ENCODE measurements at places on chromosomes 4 and X.

DNA sequence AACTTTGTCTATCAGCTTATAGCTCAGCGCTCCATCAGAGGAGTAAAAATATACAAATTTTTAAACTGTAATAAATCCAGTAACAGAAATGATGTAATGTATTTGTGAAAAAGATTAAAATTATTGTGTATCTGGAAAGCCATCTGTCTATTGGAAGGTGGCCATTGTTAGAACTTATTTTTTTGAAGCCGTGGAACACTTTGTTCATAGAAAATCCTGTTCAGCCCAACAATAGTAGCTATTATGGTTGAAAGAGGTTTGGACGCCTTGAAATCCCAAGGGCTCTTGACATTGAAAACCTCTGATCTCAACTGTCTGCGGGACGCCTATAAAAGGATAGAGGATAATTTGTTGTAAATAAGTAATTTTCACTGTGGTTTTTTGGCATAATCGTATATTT, 98.3 kb downstream of the RAPGEF2 start:
- no peak for DNase-seq

DNA sequence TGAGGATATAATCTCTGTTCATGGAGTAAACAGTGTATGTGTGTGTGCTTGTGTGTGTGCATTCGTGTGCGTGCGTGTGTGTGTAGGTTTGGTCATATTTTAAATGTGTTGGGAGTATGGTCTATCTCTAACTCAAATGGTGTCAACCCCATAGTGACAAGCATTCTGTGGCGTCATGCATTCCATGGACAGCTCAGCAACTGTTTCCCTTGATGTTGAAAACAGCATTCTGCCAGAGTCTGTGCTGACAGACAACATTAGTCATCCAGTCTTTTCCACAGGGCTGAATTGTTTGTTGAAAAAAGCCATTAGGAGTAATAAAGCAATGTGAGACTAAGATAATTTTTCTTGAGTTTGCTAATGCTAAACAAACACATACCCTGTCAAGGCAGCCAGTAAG, 706.6 kb downstream of the PCDH19 start:
- peak; percentile 67 for DNase-seq

GRCh38 chr4:113675731-113676697, 85.5 kb downstream of the CAMK2D start:
- no peak for DNase-seq

GRCh38 chr4:131251321-131251720, 1897.8 kb upstream of the PCDH10 start:
- no peak for DNase-seq

GRCh38 chr4:148540622-148541326, 98.6 kb upstream of the NR3C2 start:
- no peak for DNase-seq

GRCh38 chrX:9862525-9862924, 76.3 kb downstream of the SHROOM2 start:
- DNase-seq = no peak

DNA sequence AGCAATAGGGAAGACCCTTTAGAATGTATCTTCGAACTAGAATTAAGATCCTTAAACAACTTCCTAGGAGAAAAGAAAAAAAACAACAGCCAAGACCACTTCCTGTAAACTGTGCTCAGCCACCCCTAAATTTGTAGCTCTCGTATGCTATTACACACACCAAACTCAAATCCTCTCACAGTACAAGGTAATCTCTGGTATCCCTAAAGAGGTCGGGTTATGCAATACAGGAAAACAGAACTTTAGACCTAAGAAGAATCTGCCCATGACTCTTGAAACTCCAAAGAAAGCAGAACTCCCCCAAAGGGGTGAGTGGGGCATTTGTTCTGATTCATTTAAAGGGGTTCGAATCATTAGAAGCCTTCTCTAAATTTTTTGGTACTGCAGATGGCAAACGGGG, 170.9 kb upstream of the CASK start:
- DNase-seq = no peak

DNA sequence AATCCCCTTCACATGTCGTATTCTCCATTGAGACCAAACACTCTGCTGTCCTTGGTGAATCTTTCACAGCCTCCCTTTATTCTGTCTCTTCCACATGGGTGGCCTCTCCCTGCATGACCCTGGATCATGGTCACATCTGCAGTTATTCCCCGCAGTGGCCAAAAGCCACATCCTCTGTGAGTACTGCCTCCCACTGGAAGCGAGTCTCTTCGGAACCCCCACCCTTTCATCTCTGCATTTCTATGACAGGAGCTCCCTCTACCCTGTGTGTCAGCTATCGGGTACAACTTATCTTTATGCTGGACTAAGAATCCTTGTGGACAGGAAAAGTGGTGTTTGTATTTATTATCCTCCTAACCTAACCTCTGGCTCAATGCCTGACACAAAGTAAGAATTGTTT, 48.6 kb upstream of the SHISA3 start:
- no peak for DNase-seq

DNA sequence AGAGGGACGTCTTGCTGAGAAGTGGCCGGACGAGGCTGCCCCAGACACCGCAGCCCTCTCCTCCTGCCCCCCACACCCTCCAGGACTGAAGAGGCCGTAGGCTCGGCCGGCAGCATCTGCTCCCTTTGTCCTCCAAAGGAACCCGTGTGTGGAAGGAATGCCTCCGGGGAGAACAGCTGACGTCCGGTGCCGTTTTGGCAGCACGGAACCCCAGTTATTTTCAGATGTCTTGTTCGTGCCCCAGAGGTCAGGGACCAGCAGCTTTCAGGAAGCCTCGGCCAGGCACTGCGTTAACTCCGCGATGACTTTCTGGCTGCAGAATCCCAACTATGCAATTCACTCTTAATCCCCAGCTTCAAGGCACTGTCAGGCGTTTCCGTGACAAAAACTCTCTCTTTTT, 10.9 kb upstream of the PPP2R3B start:
- peak; percentile 86 for DNase-seq

- DNase-seq = no peak
Observed at GRCh38 chr4:7330031-7330596, 104.6 kb downstream of the PSAPL1 start.

DNA sequence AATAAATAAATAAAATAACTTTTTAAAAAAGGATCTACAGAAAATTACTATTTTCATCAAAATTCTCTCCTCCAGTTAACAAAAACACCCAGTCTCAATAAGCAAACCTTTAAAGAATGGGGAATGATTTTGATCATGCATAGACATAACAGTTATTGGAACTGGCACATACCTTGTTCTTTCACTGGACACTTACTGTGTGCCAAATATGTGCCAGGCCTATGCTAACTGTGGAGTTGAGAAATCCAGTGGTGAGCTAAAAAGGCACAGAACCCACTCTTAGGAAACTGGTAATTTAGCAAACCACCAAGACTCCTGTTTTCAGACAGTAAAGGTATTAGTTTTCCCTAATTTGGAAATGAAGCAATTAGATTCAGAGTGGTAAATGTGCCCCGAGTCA, 39.1 kb downstream of the CLOCK start:
- DNase-seq = no peak

GRCh38 chr4:164606478-164606877, 147.5 kb upstream of the SMIM31 start:
- no peak for DNase-seq

- DNase-seq = no peak
Observed at GRCh38 chr4:67608027-67608426, 49.5 kb downstream of the STAP1 start.

DNA sequence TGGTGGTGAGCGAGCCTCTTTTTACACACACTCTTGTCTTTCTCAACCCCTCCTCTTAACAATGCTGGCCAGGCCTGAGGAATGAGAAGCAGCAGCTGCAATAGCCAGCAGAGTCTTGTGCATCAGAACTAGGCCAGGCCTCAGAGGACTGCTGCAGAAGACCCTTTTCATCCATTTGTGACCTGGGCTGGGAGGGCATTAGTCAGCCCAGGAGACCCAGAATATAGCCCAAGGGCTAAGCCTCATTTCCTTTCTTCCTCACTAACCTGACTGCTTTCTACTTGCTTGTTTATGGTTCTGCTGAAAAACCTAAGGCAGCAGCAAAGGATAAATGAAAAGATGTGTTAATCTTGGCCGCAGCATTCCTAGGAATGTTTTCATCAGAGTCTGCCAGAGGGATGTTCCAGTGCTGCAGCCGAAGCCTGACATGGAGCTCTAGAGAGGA, 254.7 kb upstream of the AR start:
- DNase-seq = peak; percentile 89

DNA sequence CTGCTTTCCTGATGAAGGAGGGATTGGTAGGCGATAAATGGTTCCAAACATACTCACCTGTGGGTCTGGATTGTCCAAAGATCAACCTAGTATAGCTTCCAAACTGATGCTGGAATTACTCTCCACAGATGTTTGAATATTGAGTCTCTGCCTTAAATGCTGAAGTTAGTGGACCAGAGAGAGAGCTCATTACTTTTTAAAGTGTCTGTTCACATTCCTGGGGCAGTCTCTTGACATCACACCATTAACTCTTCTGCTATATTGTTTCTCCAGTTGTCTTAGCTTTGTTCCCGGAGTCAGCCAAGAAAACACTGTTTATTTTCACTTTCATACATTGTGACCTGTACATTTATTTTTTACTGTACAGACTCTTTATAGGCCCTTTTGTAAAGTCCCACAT, 35.4 kb downstream of the ARHGEF38 start:
- no peak for DNase-seq

DNA sequence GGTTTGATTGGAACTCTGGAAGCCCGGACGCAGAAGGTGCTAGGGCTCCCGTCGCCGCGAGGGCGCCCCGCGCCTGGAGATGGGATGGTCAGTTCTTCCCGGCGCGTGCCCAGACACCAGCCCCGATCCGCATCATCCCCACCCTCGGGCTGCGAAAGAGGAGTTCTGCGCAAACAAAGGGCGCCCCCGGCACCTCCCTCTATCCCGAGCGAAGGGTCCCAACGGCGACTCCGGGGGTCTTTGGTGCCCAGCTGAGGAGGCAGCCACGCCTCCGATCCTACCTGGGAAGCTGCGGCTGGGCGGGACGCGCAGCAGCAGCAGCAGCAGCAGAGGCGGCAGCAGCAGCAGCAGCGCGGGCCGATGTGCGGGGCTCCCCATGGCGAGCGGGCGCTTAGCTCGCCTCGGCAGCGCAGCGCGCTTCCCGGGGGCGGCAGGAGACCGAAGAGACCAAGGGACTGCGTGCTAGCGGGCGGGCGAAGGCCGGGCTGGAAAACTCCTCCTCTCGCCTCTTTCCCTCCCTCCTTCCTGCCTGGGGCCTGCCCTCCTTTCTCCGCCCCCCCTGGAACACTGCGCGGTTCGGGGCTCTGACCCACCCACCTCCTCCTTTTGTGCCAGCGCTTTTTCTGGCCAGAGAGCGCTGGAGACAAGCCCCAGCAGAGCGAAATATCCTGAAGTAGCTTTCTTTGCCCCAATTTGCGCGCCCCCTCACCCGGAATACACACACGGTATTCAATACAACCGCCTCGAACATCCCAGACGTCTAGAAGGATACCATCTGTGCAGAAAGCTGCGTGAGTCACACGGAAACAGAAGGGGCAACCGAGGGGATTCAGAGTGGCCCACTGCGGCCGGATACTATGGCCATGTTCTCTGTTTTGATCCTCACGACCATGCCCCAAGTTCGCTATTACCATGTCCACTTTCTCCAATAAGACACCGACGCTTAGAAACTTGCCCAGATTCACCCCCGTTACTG, at the start of gene SRPX:
SRPX (minus strand) TSS at position 457 of the 976 bp plus-strand sequence; CDS start at position 378, 79 bp downstream.
- peak; percentile 67 for DNase-seq

- DNase-seq = no peak
Observed at GRCh38 chr4:89724716-89725115, 112.2 kb downstream of the SNCA start.

DNA sequence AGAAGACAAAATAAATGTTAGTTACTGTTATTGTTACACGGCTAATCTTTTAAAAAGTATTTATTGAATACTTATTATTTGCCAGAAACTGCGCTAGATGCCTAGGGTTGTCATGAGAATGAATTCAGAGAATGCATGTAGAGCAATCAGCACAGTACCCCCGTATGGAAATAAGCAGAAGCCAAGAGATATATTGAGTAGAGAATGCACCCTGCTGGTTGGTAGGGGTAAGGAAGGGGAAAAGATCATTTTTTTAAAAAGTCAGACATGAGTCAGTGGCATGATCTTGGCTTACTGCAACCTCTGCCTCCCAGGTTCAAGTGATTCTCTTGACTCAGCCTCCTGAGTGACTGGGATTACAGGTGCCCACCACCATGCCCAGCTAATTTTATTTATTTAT, 13.1 kb upstream of the DRP2 start:
- no peak for DNase-seq

Data from islet precursor cell (in vitro differentiated cells).